Choroid plexus epithelial cell (primary cell): ENCODE measurements at places on chromosomes 3 and 15.
A peak's percentile ranks its signal among the peaks of the same experiment; 100 is the strongest.

DNA sequence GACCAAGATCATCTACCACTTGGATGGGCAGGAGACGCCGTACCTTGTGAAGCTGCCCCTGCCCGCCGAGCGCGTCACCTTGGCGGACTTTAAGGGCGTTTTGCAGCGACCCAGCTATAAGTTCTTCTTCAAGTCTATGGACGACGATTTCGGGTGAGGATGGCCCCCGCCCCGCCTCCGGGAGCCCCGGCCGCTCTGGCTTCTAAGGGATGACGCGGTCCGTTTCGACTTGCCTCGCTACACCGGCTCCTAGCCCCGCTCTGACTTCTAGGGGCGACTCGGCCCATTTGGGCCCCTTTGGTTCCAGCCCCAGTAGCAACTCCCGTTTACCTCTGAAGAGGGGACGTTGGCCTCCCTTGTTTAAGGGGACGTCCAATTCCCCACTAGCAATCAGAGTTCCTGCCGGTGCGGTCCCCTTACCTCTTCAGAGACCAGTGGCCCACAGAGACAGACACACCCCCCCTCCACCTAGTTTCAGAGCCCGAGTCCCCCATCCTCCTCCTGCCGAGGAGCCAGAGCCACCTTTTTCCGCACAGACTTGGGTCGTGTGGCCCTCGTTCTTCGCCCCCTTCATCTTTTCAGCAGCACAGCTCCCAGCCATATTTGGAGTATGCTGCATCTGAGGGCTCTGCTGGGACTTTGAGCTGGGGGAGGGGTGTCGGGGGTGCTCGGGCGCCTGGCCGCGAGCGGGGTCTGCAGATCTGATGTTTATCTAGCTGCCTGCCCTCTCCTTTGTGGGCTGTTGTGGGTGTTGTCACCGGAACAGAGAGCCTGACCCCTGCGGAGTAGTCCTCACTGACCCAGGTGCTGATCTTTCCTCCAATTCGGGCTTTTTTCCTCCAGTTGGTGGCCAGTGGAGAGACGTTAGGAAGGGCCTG, 706 bp downstream of the DVL3 start:
- no peak for DNase-seq

GRCh38 chr3:196142202-196142956, 60.5 kb upstream of the TFRC start:
- no peak for DNase-seq

GRCh38 chr3:111385971-111386495, 156.0 kb upstream of the CD96 start:
- DNase-seq, result no peak

DNA sequence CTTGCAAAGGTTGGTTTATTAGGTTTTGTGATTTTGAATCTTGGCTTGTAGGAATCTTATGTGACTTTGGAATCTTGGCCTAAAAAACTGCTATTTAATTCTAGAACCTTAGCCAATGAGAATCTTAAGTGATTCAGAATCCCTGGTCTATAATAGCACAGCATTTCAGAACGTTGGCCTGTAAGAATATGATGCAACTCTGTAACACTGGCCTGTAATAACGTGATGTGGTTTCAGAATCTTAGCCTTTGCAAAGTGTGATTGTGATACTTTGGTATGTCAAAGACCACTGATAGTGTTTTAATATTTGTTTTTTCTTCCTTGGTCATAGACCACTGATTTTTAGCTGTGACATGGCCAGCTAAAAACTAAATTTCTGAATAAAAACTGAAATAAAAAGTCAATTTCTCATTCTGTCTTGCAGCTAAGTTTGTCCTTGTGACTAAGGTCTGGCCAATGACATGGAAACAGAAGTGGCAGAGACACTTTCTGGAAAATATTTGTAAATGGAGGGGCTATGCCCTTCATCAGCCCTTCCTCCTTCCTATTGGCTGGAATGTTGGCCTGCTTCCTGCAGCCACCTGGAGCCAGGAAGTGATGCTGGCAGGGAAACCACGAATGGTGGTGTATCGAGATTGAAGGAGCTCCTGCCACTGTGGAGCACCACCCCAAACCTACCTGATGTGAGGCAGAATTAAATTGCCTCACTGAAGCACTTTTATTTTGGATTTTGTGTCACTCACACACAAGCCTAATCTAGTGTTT, 42.3 kb upstream of the CORO2B start:
- DNase-seq, result peak; percentile 97

DNA sequence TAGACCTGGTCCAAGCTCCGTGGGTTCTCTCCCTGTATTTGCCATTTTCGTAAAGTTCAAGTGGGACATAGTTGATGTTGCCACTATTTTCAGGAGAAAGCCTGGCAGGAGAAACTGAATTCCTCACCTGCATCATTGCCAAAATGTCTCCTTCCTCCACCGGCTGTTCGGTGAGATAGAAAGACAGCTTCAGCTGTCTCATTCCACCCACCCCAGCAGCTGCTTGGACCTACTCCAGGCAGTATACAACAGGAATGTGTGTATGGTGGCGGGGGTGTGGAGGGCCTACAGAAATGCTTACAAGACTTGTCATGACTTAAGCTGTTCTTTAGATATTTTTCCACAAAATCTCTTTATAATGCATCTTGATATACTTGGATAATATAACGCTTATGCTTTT, 132.7 kb upstream of the RAP2B start:
- DNase-seq, result peak; percentile 85

DNA sequence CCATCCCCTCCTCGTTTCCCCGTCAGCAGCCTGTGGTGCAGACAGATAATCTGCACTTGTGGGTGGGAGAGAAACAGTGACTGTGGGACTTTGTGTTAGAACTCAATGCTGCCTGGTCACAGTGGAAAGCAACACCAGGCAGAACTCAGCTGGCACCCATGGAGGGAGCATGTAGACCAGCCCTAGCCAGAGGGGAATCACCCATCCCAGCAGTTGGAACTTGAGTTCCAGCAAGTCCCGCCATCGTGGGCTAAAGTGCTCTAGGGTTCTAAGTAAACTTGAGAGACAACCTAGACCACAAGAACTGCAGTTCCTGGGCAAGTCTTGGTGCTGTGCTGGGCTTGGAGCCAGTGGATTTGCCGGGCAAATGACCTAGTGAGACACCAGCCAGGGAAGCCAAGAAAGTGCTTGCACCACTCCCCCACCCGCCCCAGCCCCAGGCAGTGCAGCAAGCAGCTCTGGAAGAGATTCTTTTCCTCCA, 24.4 kb downstream of the ISG20 start:
- no peak for DNase-seq

DNA sequence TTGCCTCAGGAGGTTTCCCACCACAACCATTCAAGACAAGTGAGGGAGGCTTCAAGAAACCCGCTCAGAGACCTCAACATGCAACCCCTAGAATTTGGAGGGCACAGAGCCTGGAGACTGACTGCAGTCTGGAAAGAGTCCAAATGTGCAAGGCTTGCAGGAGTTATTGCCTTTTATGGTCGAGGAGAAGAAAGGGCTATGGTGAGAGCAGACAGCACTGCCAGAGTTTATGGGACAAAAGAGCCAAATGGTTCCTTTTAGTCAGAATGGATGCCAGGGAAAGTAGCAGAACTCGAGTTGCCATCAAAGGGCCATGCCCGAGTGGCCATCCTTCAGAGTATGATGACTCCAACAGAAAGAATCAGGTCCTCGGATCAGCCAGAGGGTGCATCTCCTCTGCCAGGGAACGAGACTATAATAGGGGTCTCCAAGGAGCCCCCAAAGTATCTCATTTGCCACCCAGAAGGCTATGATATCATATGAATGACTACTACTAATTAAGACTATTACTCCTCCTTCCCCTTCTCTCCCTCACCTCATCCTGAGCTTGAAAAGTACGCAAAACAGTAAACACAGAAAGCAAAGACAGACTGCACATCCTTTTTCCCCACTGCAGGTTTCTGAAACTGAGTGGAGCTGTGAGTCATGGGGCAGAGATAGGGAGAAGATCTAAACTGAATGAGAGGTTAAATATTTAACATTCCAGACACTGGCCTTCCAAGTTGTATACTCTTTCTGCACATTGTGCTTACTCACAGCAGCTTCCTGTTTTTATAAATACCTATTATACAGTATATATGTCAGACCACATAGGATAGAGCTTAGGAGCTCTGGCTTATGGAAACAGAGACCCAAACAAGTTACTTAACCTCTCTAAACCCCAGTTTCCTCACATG, 33.9 kb upstream of the TMCO5A start:
- peak; percentile 89 for DNase-seq

DNA sequence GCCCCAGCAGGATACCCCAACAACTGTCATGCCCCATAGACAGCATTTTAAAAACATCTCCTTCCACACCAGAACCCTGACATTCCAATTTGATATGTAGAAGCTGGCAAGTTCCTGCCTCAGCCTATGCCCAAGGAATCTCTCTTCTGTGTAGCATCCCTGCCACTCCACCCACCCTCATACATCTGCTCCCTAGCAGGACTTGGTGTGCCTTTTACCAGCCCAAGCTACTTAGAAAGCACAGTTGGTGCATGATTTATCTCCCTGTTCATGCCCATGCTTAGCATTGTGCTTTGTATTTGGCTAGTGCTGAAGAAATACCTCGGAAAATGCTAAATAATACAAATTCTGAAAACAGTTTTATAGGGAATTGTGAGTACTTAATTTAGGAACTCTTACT, 236.9 kb upstream of the HES1 start:
- no peak for DNase-seq

DNA sequence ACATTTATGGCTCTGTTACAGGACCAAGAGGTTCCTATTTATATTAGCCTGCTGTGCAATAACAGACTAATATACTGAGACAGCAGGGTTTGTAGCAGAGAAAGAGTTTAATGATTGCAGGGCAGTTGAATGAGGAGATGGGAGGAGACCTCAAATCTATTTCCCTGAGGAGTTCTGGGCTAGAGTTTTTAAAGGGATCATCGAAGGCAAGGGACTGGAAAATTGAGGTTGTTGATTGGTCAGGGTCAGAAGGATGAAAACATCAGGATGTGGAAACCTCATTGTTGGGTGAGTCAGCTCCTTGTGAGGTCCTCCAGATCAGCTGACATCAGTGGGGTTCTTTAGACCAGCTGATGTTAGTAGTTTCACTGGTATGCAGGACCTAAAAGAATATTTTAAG, 60.6 kb upstream of the GOLGA8B start:
- DNase-seq, result peak; percentile 99

DNA sequence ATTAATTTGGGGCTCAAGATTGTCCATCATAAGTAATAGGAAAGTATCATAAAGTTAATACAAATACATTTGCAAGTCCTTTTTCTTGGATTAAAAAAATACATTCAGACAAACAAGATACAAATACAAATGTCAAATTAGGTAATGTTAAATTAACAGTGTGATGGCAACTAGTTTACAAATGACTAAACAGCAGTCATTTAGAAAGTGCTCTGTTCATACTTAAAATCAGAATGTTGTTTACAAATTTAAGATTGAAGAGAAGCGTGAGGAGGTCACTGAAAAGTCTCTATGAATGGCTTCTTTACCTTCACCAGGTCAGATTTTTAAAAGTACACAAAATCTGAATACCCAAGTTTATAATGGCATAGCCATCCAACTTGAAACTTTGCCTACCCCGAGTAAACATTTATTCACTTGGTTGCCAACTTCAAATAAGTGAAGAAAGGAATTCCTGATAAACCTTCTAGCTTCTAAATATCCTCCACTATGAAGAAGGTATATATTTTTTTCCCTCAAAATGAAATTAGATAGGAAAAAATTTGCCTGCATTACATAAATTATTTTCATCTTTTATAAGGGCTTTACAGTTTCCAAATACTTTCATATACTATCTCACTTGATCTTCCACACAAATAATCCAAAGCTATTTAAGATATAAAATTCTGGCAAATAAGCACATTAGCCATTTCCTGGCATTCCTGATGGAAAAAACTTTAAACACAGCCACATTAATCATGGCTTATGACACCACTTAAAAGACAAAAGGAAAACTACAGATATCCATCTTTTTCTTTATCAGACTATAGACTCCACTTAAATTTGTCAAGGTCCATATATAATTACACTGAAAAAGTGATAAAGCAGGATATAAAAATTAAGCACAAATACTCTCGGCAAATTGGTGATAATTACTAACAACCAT, 11.5 kb upstream of the NEK10 start:
- DNase-seq, result no peak

- DNase-seq, result no peak
Observed at GRCh38 chr15:26048669-26049068, 185.5 kb upstream of the ATP10A start.

GRCh38 chr3:3744826-3745225, 54.4 kb upstream of the LRRN1 start:
- DNase-seq, result no peak

GRCh38 chr3:179613807-179614206, 9.2 kb downstream of the NDUFB5 start:
- DNase-seq, result peak; percentile 35

GRCh38 chr3:183875411-183875810, 9.3 kb downstream of the PARL start:
- no peak for DNase-seq

DNA sequence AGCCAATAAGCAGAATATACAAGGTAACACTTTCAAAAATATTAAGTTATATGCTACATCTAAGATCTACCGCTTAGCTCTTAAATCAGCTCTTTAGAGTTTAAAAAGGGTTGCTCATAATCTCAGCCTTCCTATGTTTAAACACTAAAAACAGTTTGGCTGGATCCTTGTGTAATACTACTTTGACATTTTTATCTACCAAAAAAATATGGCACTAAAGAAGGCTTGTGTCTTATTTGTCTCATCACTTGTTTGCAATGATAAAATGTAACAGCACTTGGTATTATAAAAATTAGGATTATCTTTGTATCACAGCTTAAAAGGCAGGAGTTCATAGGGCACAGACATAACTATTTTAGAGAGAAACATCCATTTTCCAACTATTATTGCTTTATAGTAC, 9.8 kb downstream of the ANKRD28 start:
- DNase-seq, result no peak

DNA sequence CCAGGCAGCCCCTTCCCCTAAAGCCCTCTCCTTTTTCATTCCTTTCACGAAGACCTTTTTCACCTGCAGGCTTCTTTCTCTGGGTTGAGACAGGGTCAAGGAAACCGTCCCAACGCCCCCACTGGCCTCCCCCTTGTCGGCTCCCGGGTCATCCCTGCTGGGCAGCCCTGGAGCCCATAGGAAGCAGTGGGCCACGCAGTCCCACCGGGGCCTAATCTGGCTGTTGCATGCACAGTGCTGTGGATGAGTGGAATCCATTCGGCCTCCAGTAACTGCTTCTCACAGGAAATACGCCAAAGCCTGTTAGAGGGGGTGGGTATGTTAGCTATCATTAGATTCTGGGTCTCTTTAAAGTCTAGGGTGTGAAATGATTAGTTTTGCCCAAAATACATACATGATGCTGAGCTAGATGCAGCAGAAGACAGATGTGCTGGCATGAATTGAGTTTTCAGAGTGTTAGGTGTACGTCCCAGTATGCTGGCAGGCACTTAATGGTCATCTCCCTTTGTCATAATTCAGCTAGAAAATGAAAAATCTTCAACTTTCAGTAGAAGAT, 16.6 kb downstream of the LYSMD4 start:
- DNase-seq, result no peak

- peak; percentile 23 for DNase-seq
Observed at GRCh38 chr3:133475245-133476010, 75.6 kb downstream of the BFSP2 start.

GRCh38 chr3:127822682-127823425, 539 bp upstream of the MGLL start:
- no peak for DNase-seq

GRCh38 chr3:79521221-79521848, 246.5 kb downstream of the ROBO1 start:
- DNase-seq, result peak; percentile 76
